Stimulated activated CD8-positive, alpha-beta memory T cell treated with anti-CD3 and anti-CD28 coated beads, Interleukin-15, amount 100 ng/mL, for 24 hours (primary cell): ENCODE measurements at places on chromosomes 12 and 14.

DNA sequence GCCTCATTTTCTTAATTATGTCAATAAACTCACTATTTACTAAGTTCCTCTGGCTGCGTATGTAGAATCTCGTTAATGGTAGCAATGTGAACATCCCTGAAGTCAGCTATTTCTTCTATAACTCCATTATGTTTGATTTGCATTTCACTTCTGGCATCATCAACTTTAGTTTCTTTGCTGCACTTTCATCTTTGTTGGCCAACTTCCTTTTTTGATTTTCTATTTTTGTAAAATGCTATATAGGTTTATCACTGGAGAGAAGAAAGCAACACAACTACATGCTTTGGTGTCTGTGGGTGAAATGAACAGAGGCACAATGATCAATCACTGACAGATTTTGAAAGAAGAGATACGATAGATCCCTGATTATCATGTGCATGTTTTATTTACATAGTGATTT is 58.5 kb upstream of the ATF7IP start:
- DNase-seq: no peak

GRCh38 chr12:71169286-71169685 is 11.5 kb upstream of the TSPAN8 start:
- DNase-seq: no peak

DNA sequence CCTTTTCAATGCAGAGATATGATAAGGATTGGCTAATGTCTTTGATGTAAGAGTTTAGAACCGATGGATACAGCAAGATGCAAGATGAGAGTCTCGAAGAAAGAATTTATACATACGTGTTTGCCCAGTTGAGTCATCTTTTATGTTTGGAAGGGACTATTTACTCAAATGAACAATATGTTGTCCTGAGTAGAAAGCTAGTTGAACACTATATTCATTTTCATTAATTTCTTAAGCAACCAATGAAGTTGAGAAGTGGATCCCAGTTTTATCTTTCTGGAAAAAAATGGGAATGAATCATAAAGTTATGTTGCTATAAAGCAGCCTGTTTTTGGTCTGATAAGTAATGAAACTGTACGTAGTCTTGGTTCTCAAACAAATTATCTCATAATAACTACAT is 1431.7 kb upstream of the FLRT2 start:
- no peak for DNase-seq

GRCh38 chr12:89461649-89462612 is 62.7 kb downstream of the GALNT4 start:
- DNase-seq: no peak
